ENCODE measurements at places on chromosomes 1 and 21.
A peak's percentile ranks its signal among the peaks of the same experiment; 100 is the strongest.

DNA sequence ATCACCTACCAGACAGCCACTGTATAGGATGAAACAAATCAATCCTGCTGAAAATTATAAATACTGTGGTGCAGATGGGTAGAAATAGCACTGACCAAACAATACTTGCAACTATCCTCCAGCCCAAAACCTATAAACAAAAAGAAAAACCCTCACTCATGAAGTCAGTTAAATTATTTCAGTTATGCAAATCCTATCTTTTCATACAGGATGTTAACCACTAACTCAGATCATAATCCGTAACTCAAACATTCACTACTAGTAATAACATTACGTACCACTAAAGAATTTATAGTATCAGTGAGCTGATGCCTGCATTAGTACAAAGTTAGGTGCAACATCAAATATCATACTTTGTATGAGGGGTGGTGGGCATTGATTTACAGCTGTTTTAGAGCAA lies 2.6 kb downstream of the NDC1 start:
- DNase-seq: no peak

GRCh38 chr21:33033094-33033951 lies 7.6 kb downstream of the OLIG2 start:
- no peak for DNase-seq

DNA sequence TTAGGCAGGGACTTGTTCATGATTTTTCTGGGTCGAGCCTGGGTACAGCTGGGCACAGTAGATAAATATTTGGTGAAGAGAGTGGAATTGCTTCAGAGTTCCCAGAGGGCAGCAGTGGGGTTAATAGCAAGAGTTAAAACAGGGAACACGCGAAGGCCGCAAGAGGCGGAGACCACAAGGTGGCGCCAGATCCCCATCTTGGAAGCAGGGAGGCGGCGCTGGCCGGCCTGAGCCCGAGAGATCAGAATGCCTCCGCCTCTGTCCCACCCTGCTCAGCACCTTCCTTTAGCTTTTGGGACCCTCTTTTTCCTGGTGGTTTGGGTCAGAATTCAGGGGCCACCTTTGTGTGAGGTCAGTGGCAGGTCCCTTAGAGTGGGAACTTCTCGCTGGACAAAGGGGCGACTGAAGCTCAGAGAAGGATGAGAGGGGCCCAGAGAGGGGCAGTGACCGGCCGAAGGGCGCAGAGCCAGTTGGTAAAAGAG lies 6.5 kb upstream of the PADI2 start:
- peak; percentile 90 for DNase-seq

- DNase-seq: no peak
Measured at GRCh38 chr1:46137916-46138315, 5.5 kb upstream of the PIK3R3 start.

- no peak for DNase-seq
Measured at GRCh38 chr1:79422726-79423125, 416.2 kb upstream of the ADGRL4 start.

- no peak for DNase-seq
Measured at GRCh38 chr1:218027152-218027551, 257.9 kb upstream of the RRP15 start.

- peak; percentile 20 for DNase-seq
Measured at GRCh38 chr21:30340714-30341573, 3.5 kb upstream of the KRTAP27-1 start.

DNA sequence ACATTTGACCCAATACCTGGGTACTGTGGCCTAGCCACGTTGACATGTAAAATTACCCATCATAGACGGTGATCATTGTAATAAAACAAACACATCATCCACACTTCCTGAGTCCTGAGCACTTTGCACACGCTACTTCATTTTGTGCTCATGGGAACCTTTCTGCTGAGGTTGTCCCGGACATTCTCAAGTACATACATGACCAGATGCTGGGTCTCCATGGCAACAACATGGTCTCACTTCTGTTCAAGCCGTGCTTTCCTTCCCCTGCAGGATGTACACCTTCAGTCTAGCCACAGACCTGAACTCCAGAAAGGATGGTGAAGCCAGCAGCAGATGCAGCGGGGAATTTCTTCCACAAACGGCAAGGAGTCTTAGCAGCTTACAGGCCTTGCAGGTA lies 22.7 kb downstream of the UBASH3A start:
- no peak for DNase-seq

DNA sequence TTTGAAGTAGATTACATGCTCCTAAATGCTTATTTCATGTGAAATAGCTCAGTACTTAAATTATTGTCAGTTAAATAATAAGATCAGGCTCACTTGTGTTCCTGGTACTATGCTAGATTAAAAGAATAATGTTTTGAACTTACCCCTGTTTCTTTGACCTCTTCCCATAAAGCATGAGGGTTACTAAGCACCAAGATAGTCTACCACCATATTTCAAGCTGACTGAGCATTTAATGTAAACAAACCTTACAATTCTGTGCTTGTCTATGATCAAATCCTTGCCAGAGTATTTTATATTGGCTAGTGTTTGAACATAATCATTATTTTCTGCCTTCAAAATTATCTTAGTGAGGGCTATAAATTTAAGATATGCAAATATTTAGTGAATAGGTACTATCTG lies 98.1 kb downstream of the LHX9 start:
- no peak for DNase-seq

DNA sequence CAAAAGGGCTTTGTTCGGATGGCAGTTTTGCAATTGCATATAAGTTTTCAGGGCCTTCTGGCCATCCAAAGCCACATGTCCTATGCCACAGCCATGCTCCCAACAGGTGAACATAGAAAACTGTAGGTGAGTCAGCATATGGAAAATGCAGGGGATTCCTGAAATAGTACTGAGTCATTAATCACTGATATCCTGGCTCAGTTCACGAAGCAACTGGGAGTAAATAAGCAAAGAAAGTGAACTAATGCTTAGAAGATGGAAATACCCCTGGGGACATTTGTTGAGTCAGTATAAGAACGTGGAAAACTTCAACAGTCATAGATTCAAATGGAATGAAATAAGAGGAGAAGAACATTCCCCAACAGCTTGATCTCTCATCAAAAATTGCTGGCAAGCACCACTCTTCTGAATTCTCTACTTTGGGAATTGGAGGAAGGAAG lies 148.9 kb upstream of the RUNX1 start:
- peak; percentile 65 for DNase-seq

DNA sequence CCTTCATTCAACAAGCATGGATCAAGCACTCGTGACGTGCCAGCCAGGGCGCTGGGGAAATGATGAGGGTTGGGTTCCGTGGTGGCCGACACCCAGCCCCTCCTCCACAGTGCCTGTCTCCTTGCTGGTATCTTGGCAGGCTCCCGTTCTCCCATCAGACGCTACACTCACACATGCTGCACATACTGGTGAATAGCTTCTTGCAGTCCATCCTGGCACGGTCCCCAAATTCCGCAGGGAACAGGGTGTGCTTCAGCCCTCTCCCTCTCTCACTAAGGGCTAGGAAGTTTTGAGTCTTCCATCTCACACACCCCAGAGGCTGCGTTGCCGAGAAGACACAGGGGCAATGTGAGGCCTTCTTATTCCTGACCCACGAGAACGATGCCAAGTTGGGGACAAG lies 10.1 kb upstream of the MEF2D start:
- no peak for DNase-seq

- DNase-seq: no peak
Measured at GRCh38 chr21:37811711-37812110, 104.5 kb downstream of the KCNJ6 start.

DNA sequence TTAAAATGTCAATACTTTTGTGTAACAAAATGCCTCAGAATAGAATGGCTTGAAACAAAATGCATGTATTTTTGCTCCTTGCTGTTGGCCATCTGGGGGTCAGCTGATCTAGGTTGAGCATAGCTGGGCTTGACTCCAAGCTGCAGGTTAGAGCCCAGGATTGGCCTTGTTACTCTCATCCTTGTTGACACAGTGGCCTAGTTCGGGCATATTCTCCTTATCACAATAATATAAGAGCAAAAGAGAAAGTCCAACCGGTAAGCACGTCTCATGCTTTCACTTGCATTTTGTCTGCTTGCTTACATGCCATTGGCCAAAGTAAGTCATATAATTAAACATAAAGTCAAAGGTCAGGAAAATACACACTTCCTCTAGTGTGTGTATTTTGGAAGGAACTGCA lies 456.2 kb downstream of the KCNT2 start:
- no peak for DNase-seq

GRCh38 chr1:32220746-32221580 lies 1.2 kb downstream of the TMEM234 start:
- no peak for DNase-seq

GRCh38 chr1:168202941-168203654 lies 22.7 kb upstream of the SFT2D2 start:
- no peak for DNase-seq

- no peak for DNase-seq
Measured at GRCh38 chr1:221751226-221751887, 9.5 kb upstream of the DUSP10 start.

GRCh38 chr1:170303034-170303433 lies 157.3 kb downstream of the NTMT2 start:
- no peak for DNase-seq

GRCh38 chr1:75131565-75132241 lies 2.5 kb upstream of the LHX8 start:
- DNase-seq: no peak

DNA sequence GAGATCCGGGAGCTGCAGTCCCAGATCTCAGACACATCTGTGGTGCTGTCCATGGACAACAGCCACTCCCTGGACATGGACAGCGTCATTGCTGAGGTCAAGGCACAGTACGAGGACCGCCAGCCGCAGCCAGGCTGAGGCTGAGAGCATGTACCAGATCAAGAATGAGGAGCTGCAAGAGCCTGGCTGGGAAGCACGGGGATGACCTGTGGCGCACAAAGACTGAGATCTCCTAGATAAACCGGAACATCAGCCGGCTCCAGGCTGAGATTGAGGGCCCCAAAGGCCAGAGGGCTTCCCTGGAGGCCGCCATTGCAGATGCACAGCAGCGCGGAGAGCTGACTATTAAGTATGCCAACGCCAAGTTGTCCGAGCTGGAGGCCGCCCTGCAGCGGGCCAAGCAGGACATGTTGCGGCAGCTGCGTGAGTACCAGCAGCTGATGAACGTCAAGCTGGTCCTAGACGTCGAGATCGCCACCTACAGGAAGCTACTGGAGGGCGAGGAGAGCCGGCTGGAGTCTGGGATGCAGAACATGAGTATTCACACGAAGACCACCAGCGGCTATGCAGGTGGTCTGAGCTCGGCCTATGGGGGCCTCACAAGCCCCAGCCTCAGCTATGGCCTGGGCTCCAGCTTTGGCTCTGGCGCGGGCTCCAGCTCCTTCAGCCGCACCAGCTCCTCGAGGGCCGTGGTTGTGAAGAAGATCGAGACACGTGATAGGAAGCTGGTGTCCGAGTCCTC lies 25.5 kb downstream of the ETV3L start:
- DNase-seq: peak; percentile 66

- DNase-seq: no peak
Measured at GRCh38 chr1:181595234-181595633, 111.9 kb downstream of the CACNA1E start.

DNA sequence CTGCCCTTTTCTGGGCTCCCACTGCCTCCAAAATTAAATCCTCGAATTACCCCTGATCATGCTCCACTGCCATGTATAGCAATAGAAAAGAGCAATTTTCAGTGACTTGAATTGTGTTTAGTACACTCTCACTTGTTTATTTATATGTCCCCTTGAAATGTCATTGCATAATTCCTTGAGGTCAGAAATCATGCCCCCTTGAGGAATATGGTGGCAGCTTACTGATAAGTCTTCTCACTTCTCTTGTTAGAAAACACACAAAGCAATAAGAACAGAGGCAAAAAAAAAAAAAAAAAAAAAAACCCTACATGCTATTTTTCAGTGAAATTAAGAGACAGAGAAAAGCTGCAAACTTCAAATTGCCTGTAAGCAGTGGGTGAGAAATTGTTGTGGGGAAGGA lies 37.5 kb downstream of the GPR88 start:
- no peak for DNase-seq

DNA sequence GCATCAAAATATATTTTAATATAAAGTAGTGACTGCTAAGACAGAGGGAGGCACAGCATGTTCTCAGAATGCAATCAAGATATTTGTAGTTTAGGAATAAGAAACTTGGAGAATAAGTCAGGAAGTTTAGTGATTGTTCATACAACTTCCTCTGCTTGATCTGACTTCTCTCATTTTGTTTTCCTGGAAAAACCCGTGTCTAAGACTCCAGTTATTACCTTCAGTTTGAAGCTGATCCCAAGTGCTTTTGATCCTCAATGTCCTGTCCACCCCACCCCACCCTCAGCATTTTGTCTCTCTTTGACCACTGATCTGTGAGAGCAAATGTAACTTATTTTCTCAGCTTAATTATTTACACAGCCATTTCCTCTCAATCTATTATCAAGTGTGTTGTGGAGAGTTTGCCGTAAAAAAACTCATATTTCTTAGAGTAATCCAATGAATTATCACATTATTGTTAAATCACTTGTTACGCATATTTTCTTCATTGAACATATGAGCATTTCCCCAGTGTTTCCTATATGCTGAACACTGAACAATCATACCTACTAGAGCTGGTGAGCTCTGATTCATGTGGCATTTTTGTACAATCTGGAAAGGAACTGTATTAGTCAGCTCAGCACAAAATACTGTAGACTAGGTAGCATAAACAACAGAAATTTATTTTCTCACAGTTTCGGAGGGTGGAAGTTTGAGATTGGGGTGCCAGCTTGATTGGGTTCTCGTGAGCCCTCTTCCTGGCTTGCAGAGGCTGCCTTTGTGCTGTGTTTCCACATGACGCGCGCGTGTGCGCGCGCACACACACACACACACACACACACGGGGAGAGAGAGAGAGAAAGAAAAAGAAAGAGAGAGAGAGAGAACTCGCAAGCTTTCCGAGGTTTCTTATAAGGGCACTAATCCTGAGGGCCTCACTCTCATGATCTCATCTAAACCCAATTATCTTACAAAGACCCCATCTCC lies 65.5 kb upstream of the DPYD start:
- DNase-seq: no peak

DNA sequence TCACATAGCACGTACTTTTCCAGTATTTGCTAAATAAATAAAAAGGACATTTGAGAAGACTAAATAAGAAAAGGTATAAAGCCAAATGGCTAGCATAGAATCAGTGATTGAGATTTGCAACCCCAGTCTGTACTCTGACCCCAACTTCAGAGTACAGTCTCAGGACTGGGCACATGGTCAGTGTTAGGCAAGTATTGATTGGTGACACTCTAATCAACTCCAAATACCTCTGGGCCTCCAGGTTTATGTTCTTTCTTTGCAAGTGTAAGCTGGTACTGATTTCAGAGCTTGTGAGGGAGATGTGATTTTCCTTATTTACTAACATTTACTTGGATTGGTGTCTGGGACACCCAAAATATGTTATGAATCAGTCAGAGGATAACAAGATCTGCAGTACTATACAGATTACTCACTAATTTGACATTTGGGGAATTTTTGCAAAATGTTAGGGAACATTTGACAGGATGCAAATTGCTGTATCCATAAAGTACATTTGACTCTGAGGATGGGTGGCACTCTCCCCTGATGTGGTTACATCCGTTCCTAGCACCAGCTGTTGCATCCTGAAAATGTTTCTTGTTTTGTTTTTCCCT lies 34.2 kb downstream of the LMO4 start:
- no peak for DNase-seq

- no peak for DNase-seq
Measured at GRCh38 chr21:44764319-44765230, 37.0 kb downstream of the UBE2G2 start.
